ENCODE measurements at places on chromosomes 1 and 21.

DNA sequence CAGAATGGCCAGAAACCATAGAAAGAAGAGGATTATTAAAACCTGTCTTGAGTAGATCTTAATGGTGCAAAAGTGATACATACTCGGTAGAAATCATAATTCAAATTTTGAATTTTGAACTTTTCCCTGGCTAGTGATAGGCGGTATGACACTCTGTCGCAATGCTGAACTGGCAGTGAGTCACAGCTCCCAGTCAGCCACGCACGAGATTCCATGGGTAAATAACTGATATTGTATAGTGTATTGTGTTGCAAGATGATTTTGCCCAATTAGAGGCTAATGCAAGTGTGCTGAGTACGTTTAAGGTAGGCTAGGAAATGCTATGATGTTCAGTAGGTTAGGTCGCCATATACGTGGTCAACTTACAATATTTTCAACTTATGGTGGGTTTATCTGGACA, 207.0 kb downstream of the SIPA1L2 start:
- DNase-seq = no peak

GRCh38 chr1:209783386-209783785, 973 bp downstream of the C1orf74 start:
- DNase-seq = no peak

DNA sequence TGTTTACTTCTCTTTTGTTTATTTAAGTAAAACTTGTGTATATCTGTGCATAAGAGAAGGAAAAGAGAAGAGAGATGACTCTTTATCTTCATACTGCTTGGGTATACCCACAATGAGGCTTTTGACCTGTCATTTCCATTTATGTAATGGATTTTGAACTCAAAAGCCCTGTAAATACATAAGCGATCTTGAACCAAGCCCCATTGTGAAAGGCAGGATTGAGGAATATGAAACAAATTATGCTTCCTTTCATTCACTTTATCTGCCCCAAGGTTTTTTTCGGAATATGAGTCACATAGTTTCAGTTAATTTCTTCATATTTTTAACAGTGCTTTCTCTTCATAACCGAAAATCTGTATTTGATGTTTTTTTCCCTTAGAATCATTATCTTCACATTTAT, 21.4 kb downstream of the CNST start:
- no peak for DNase-seq

GRCh38 chr1:18638835-18639364, 8.3 kb downstream of the PAX7 start:
- DNase-seq = no peak

GRCh38 chr1:84688463-84689061, 1.7 kb downstream of the SSX2IP start:
- DNase-seq = no peak

- peak; percentile 51 for DNase-seq
Measured at GRCh38 chr1:11784993-11785769, 20.6 kb downstream of the MTHFR start.

All from activated naive CD4-positive, alpha-beta T cell treated with Interleukin-2 at 50 U/mL for 16 hours (primary cell).